ENCODE measurements at places on chromosomes 6 and 20.
A peak's percentile ranks its signal among the peaks of the same experiment; 100 is the strongest.

DNA sequence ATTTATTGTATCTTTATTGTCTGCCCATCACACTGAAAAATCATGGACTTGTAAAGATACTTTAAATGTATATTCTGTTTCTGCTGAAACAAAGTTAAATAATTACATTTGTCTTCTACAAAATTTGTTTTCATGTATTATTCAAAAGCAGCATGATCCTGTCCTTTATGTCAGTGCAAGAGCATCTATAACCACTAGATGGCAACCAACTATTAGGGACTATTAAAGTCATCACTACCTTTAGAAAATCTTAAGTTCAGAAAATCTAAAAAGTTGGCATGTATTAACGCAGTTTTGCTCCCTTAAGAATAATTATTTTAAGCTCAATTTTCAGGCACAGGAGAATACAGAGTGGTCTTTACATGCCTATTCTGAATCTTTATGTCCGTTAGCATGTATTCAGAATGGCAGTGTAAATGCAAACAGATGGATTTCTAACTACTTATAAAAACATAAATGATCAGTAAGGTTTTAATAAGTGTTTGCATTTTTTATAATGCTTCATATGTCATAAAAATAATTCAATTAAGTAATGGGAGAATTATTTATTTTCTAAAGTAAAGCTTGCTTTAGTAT lies 17.8 kb downstream of the TMEM30A start:
- DNase-seq: no peak

GRCh38 chr6:27836783-27837624 lies 75.2 kb downstream of the OR2B2 start:
- DNase-seq: peak; percentile 77

- DNase-seq: no peak
These were observed 100.9 kb downstream of the PREP start for GRCh38 chr6:105301756-105302616.

GRCh38 chr20:43843096-43843964 lies 71.3 kb upstream of the TOX2 start:
- no peak for DNase-seq

GRCh38 chr6:82083646-82084045 lies 163.9 kb downstream of the IBTK start:
- no peak for DNase-seq

GRCh38 chr6:84329077-84329476 lies 101.6 kb upstream of the CEP162 start:
- no peak for DNase-seq

DNA sequence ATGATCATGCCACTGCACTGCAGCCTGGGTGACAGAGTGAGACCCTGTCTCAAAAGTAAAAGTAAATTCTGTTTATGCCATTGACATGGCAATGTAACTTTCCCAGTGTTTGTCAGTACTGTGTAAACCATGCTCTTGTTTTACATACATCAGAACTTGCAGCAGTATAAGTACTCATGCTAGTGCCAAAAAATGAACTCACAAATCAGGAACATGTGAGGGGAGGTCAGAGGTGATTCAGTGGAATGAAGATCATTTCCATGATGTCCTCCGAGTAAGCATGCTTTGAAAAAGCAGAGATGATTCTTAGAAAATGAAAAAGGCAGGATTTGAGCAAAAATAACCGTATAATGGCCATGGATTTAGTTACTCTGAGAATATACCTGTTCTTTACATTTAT lies 81.9 kb downstream of the ANKS1A start:
- no peak for DNase-seq

DNA sequence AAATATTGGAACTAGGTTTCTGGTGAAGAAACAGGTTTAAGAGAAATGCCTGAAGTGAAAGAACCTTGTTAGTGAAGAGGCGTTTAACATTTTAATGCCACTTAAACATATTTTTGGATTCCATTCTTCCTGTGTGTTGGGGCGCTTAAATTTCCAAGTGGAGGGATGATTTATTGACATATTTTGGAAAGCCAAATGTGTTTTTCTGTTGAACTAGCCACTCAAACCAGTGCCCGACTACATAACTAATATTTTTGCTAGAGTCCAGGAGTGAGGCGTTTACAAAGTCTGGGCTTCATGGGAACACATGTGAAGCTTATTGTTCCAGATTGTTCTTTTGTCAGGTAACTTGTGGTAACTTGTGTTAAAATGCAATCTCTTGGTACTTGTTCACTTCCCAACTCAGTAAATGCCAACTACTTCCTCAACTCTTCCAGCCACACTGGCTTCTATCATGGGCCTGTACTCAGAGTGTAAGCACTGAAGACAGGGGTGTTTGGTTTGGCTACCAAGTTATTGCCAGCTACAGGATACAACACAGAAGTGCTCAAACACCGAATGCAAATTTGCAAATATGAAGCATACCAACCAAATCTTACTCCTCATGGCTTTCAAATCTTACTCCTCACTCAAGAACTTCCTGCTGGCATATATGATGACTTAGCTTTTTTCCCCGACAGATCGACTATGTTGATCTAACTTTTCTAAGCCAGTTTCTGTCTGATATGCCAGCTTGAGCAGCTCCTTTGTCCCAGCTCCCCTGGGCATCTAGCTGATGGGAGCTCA lies 2.0 kb upstream of the ZNFX1 start:
- DNase-seq: no peak

GRCh38 chr6:152355166-152355565 lies 282.0 kb downstream of the SYNE1 start:
- no peak for DNase-seq

DNA sequence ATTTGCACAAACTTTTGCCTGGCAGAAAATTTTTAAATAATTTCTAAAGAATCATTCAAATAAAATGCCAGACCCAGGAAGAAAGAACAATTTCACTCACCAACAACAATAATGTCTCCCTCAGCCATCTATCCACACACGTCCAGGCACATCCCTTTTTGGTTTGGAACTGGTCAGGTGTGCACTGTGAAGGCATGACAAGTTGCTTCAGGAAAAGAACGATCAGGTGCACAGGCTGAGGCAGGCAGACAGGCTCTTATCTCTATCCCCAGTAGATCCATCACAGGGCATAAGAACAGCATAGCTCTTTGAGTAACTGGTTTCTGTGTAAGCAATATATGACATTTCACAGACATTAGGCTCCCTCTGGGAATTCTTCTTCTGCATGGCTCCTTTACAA lies 18.1 kb upstream of the NXT1 start:
- no peak for DNase-seq

DNA sequence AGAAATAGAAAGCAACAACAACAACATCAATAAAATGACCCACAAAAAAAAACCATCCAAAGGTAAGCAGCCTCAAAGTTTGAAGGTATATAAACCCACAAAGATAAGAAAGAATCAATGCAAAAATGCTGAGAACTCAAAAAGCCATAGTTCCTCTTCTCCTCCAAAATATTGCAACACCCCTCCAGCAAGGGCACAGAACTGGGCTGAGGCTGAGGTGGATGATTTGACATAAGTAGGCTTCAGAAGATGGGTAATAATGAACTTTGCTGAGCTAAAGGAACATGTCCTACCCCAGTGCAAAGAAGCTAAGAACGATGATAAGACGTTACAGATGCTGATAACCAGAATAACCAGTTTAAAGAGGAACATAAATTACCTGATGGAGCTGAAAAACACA lies 188.8 kb upstream of the BTBD3 start:
- DNase-seq: no peak

DNA sequence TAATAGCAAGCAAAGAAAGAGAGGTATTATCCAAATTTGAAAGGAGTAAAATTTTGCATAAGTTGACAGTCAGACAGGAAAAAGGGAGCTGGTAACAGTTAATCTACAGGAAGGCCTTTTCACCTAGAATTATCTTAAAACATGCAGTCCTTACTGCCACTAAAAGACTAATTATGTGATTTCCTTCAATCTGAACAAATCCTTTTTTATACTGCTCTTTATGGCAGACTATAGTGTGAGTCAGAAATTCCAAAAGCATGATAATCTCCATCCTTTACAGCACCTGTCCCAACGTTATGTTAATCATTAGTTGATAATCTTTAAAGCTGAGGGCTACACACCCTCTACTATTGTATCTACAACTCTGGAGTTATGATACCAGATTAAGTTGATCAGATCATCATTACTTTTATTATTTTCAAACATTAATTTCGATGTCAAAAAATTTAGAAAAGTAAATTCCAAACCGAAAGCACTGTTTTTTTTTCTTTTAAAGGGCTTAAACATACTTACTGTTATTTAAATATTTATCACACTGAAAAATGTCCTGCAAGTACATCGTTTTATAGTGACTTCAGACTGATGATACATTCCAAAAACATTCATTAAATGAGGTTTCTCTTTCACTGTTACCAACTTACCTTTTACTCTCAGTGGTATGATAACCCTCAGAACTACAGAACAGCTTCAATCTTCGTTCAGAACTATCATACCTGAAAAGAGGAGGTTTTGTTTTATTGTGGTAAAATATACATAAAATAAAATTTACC lies 33.2 kb upstream of the AKAP7 start:
- no peak for DNase-seq

- no peak for DNase-seq
These were observed 170.6 kb upstream of the AGPAT4 start for GRCh38 chr6:161444464-161444863.

DNA sequence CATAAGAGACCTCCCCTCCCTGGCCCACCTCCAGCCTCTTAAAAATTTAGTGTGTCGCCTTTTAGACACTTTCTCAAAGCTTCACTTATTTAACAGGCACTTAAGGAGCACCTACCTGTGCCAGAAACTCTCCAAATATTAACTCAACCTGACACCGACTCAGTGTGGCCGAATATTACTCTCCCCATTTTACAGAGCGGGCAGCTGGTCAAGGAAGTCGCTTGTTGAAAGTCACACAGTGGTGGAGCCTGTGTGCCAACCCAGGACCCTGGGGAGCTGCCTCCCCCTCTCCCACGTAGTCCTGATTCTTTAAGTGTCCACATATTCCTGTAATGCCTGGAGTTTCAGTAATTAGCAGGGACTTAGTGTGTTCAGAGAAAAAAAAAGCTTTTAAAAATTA lies 1.0 kb upstream of the PMEPA1 start:
- DNase-seq: no peak

DNA sequence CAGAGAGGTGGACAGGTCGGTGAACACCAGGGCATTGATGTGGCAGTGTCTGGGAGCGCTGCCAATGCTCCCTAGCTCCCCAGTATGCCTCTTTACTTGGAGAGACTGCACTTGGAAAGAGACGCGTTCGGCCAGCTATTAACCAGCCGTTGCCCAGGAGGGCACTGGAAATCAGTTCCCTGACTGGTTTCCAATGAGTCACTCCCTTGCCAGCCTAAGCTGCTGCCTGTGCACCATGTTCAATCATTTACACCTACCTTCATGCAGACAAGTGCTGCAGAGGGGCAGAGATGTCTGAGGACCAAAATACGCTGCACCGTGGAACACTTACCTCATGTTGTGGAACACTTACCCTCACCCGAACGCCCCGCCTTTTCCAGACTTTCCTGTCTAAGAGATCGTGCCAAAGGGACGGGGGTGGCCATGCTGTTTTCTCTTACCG lies 151.6 kb downstream of the SOBP start:
- DNase-seq: no peak

All from DND-41 (cell line).